NCI-H524 treated with DMSO at 0.1 percent for 48 hours (cell line): ENCODE measurements at places on chromosomes 12 and 14.

DNA sequence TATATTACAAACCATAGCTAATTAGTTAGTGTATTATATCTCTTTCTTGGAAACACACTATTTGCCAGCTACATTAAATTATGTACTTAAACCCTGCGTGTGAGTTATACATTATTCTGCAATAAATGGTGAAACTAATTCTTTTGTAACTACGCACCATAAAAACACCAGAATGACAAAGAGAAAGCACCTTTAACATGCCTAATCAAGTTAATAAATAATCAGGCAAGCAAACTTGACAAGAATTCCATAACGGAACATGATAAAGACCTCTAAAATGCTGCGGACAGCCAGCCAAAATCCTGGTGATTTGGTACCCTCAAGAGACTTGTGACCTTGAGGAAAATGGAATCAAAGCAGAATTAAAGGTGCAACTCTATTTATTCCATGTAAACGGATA lies 375.3 kb upstream of the KITLG start:
- DNase-seq: no peak

- no peak for DNase-seq
These were observed 79.2 kb downstream of the DAD1 start for GRCh38 chr14:22509751-22510300.

DNA sequence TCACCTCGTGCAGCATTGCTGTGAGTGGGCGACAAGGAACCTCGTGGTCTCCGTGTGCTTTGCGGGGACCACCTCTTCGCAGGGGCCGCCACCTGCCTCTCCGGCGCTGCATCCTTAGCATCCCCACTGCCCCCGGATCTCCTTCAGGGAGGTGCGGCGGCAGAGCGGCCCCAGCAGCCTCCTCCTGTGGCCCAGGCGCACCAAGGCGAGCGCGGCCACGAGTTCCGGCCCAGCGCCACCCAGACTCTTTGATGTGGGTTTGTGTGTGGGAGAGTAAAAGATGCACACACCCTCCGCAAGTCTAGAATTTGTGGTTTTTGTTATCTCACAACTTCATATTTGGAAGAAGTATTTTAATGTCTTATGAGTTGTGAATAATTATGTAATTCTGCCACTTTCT lies 118.8 kb upstream of the DIO3 start:
- DNase-seq: no peak

DNA sequence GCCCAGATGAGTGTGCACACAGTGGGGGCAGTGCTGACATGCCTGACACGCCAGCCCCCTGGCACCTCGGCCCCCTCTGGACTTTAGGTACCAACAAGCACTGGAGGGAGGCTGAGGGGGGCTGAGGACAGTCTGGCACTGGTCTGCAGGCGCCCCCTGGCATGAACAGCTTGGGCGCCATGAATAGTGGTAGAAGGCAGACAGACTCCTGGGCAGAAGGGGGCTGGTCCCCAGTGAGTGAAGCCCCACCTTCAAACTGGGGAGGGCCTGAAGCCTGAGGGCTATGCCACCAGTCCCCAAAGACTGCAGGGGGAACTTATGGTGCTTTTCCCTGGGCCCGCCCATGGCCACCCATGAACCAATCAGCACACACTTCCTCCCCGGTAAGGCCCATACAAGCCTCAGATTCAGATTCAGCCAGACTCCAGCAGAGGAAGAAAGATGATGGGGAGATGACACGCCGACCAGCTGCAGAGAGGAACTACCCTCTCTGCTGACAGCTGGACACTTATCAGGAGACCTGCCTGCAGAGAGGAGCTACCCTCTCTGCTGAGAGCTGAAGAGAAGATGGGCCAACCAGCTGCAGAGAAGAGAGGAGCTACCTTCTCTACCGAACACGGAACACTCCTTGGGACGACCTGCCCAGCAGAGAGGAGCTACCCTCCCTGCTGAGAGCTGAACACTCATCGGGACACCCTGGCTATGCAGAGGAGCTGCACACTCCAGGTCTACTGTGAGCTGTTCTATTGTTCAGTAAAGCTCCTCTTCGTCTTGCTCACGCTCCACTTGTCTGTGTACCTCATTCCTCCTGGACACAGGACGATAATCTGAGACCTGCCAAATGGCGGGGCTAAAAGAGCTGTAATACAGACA lies 324.5 kb downstream of the PCNX1 start:
- peak; percentile 44 for DNase-seq

- peak; percentile 75 for DNase-seq
These were observed 41.1 kb downstream of the SERPINA3 start for GRCh38 chr14:94653321-94653720.

DNA sequence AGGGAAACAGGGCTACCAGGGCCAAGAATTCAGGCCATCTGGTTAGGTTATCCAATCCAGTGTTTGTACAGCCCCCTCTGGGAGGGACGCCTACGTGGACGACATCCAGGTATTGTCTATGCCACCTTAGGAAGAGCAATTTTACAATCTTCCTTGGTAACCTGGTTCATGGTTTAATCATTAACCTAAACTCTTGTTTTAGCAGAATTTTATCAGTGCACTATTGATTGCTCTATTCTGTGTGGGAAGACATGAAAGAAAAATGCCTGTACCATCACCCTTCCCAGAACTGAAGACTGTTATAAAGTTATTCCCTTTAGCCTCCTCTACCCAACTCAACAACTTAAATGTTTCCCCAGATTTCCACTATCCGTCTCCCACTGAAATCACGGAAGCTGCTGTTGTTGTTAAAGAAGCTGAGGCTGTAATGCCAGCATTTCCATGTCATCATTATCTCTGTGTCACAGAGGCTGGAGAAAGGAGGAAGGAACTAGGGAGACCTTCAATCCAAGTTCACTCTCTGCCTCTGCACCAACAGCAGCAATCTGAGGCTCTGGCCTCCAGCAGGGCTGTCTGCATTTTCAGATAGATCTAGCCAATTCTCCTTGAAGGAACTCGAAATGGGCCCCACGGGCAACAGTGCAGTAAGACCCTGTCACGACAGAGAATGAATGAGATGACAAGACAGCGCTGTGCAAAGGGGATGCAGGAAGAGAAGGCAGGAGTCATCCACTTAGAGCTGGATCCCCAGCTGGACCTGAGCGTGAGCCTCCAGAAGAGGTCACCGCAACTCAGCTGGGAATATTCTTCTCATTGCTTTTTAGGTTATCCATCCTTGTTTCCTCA lies 183.4 kb upstream of the GZMB start:
- no peak for DNase-seq

- no peak for DNase-seq
These were observed 2.8 kb downstream of the TGM1 start for GRCh38 chr14:24260026-24260779.

DNA sequence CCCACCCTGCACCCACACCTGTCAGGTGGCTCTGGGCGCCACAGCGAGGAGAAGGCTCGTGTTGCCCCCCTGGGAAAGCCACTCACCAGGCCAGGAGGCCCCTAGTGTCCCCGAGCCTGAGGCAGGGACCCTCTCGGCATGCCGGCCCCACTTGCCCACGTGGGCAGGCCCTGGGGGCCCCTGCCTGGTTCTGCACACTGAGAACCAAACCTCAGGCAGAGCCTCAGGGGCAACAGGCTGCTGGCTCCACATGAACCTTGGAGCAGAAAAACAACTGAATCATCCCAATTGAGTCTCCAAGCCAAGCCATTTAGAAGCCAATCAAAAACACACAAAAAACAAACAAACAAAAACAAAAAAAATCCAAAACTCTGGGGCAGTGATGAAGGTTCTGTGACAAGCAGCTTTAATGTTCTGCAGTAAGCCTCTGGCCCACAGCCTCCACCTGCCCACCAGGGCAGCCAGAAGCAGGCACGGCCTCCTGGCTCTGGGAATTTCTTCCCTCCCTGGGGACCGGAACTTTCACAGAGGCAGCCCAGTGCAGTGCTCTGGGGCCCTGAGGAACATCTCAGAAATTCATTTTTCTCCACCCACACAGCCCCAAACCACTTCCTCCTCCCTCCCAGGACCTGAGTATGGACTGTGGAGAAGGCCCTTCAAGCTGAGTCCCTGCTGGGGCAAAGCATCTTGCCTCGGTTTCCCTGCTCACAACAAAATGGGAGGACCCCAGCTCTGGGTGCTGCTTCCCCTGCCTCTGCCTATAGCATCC lies 90.2 kb downstream of the CHGA start:
- no peak for DNase-seq

GRCh38 chr14:22671622-22672021 lies 27.5 kb upstream of the OR6J1 start:
- DNase-seq: no peak
